ENCODE measurements at places on chromosomes 4 and X. TPM values are rescaled to one million over a fixed set of nuclear protein-coding genes. Genes with fewer than 3 reads are reported as not detected.

DNA sequence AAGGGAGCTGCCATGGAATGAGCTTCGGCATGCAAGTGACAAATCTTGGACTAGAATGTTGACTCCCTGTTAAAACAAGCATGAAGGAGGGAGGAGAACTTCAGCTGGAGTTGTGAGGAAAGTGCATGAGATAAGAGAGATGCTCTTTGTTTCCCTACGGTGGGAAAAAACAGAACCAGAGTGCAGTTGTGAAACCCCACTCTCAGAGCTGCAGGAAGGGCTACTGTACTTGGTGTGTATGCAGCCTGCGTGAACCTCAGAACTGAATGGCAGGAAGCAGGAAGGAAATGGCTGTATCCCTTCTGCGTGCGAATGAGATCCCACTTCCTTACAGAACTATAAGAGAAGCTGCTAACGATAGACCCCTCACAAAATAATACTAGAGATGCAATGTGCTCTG, 57.2 kb downstream of the EGF start:
- DNase-seq = no peak

GRCh38 chr4:101348367-101348827, 1.1 kb upstream of the PPP3CA start:
- no peak for DNase-seq

DNA sequence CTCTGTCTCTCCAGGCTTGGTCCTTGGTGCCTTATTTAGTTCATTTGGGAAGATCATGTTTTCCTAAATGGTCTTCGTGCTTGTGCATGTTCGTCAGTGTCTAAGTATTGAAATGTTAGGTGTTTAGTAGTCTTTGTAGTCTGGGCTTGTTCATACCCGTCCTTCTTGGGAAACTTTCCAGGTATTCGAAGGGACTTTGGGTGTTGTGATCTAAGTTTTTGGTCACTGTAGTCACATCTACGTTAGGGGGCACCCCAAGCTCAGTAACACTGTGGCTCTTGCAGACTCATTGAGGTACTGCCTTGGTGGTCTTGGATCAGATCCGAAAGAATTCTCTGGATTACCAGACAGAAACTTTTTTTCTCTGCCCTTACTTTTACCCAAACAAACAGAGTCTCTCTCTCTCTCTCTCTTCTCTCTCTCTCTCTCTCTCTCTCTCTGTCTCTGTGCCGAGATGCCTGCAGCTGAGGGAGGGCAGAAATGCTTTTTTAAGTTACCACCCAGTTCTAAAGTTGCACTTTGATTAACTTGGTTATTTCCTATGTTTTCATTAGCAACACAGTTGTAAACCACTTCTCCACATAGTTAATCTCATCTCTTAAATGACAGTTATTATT, 67.6 kb upstream of the SLC7A3 start:
- no peak for DNase-seq

GRCh38 chr4:144594471-144594986, 51.4 kb upstream of the HHIP start:
- DNase-seq = no peak

- DNase-seq = no peak
Measured at GRCh38 chr4:24745172-24745895, 50.0 kb upstream of the SOD3 start.

Gene USP17L15
- total RNA-seq = not detected

Gene HSFX2
- not detected for total RNA-seq

DNA sequence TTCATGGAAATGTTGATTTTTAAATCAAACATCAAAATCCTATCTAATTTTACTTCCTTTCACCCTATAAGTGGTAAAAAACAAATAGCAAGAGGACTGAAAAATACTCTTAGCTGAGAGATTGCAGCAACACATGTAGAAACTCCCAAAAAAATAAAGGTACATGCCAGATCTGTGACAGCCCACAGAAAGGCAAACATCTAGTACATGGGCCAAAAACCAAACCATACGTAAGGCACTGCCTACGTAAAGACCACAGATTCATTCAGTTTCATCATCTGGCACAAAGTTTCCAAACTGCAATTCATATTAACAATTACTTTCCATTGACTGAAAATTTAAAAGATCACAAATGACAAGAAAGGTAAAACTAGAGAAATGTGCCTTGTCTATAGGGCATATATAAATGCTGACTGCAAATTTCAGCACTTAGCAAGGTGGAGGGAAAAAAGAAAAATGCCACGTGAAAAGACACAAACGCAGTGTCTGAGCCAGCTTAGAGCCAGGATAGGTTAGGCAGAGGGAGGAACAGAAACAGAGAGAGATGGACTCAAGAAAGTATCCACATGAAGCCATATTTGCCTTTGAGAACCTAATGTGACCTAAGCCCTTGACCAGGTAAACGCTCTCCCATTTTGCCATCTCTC, 88.1 kb downstream of the TSPAN5 start:
- no peak for DNase-seq

Gene VAMP7
- 23.9 TPM for total RNA-seq

GRCh38 chr4:143514497-143514896, 995 bp downstream of the SMARCA5 start:
- peak; percentile 13 for DNase-seq

Gene MAMLD1
- total RNA-seq = 1.2 TPM

GRCh38 chrX:46459603-46460002, 85.6 kb downstream of the ZNF674 start:
- no peak for DNase-seq

GRCh38 chr4:119125931-119126330, 9.7 kb upstream of the MYOZ2 start:
- DNase-seq = no peak

- DNase-seq = no peak
Measured at GRCh38 chr4:5101571-5101970, 50.3 kb downstream of the STK32B start.

GRCh38 chr4:148542922-148543623, 100.9 kb upstream of the NR3C2 start:
- DNase-seq = no peak

DNA sequence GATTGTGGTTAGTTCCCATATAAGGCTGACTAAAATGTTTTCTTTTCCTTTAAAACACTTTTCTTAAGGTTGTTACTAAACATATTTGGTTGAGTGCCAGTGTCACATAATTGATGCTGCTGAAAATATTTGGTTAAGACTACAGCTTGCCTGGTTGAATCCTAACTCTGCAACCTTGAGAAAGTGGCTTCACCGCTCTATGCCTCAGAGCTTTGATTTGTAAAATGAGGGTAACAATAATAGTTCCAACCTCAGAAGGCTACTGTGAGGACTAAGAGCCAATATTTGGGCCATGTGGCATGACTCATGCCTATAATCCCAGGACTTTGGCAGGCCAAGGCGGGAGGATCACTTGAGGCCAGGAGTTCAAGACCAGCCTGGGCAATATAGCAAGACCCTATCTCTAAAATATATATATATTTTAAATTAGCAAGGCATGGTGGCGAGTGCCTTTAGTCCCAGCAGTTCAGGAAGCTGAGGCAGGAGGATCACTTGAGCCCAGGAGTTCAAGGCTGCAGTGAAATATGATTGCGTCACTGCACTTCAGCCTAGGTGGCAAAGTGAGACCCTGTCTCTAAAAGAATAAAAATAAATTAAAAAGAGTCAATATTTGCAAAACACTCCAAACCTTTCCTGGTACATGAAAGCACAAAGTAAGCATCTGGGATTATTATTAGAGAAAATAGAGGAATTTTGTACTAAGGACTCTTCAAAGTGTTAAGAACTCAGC, 7.1 kb upstream of the NEIL3 start:
- no peak for DNase-seq

DNA sequence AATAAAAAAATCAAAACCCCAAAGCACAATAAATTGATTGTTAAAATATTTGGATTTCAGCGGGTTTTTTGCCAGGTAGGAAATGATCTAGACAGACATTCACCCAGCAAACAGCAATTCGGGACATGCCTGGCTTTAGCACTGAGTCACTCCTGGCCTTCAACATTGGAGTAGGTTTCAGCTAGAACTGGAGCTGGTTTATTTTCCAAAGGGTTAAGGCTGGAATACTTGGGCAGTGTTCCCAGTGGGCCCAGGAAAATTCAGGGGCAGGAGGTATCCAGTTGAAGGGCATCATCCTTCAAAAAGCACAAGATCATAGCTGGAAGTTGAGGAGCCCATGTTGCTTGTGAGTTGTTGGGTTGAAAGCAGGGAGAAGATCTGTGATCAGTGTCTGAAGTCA, 41.0 kb downstream of the TXLNG start:
- no peak for DNase-seq

DNA sequence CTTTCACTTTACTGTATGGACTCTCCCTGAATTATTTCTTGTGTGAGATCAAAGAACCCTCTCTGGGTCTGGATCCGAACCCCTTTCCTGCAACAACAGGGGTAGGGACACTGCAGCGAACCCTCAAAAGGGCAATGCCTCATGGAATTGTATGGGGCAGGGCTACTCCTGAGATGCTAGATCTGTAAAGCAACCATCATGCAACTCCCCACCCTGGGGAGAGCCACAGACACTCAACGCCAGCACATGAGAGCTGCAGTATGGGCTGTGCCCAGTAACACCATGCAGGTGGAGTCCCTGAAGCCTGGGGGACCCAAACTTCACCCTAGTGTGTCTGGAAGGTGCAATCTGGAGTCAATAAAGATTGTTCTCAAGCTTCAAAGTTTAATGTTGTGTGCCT, 304.7 kb downstream of the DCHS2 start:
- no peak for DNase-seq

Gene TSPAN6
- 1.2 TPM for total RNA-seq

Gene GPRIN3
- 32.1 TPM for total RNA-seq

Gene NUDT10
- total RNA-seq = 0.25 TPM

DNA sequence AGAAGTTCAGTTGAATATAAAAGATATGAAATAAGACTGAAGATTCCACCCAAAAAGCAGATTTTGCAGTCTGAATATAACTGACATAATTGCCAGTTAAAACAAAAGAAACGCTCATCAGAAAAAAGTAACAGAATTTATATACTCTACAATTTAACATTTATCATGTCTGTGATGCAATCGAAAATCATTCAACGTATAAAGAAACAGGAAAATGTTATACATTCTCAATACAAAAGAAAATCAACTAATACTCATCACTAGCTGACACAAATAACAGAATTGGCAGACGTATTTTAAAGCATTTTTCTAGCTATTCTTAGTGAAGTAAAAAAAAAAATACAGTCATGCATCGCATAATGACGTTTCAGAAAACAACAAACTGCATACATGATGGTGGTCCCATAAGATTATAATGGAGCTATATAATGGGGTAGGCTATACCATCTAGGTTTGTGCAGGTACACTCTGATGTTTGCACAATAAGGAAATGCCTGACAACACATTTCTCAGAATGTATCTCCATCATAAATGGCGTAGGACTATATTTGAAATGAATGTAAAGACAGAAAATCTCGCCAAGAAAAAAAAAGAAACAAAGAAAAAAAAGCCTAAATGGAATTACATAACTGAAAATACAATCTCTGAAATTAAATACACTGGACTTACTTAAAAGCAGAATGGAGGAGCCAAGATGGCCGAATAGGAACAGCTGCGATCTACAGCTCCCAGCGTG, 34.3 kb downstream of the OR13H1 start:
- no peak for DNase-seq

Gene GAGE12J
- not detected for total RNA-seq

DNA sequence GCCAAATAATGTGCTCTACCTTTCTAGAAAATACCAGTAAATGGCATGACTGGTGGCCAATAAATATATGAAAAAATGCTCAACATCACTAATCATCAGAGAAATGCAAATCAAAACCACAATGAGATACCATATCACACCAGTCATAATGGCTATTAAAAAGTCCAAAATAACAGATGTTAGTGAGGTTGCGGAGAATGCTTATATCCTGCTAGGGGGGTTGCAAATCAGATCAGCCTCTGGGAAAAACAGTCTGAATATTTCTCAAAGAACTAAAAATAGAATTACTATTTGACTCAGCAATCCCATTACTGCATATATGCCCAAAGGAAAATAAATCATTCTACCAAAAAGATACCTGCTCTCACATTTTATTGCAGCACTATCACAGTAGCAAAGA, 115.1 kb downstream of the RASGEF1B start:
- no peak for DNase-seq

Measured in CD8-positive, alpha-beta T cell (primary cell).